ENCODE measurements at places on chromosomes 3 and 15.

GRCh38 chr3:179933080-179933479 lies 103.7 kb downstream of the PEX5L start:
- no peak for DNase-seq

DNA sequence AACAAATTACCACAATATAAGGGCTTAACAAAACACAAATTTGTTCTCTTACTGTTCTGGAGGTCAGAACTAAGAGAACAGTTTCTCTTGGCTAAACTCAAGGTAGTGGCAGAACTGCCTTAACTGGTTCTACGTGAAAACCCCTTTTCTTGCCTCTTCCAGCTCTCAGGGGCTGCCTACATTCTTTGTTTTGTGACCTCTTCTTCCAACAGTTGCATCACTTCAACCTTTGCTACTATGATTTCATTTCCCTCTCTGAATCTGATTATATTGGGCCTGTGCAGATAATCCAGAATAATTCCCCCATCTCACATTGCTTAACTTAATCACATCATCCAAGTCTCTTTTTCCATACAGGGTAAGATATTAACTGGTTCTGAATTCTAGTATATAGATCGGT lies 624.6 kb downstream of the ZPLD1 start:
- DNase-seq, result no peak

- no peak for DNase-seq
These were observed 45.5 kb upstream of the SLC41A3 start for GRCh38 chr3:126129398-126129891.

DNA sequence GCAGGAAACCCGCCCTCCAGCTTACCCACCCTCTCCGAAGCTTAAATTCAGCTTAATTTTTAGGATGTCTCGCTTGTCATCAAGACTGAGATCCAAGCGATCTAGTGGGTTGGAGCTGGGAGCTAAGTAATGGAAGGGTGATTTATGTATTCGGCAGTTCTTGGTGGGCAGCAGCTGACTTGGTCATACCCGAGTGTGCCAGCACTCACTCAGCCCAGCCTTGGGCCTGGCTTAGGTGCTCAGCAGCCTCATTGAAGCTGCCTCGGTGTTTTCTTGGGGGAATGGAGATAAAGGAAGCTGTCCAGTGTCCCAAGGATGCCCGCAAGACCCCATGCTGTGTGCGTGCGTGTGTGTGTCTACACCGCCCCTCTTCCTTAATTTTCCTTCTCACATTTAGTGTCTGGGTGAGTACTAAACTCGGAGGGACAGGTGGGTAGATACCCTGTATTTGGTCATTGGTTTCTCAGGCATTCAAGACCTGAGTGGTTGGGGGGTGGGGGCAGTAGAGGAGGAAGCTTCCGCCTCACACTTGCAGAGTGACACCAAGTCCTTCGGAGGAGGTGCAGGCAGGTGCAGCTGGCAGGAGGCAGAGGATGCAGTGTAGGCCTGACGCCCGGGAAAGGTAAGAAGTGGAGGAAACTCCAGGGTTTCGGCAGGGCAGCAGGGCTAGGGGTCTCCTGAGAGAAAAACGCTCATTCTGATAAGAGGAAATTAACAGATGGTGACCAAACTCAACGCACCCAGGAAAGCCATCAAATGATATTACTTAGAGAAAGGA lies 92.8 kb downstream of the PCSK6 start:
- DNase-seq, result no peak

GRCh38 chr3:29612536-29612935 lies 331.7 kb downstream of the RBMS3 start:
- DNase-seq, result no peak

- DNase-seq, result no peak
These were observed 1.1 kb downstream of the FBN1 start for GRCh38 chr15:48644467-48644826.

Data from stimulated activated CD4-positive, alpha-beta T cell treated with anti-CD3 and anti-CD28 coated beads, Interleukin-1b, Interleukin-23, amount 100 ng/mL, for 4 hours (primary cell).